MCF 10A (cell line): ENCODE measurements at places on chromosomes 12 and 14. TPM values are rescaled to one million over a fixed set of nuclear protein-coding genes. Genes with fewer than 3 reads are reported as not detected.

Gene KLRC1
- total RNA-seq = not detected in 2 replicates

Gene SLC25A21
- 1.1 and 1.4 TPM in 2 replicates for total RNA-seq

Gene PLEKHH1
- total RNA-seq = 5.8 and 6.0 TPM in 2 replicates

Gene TDRD9
- total RNA-seq = 0.40 and 0.91 TPM in 2 replicates

Gene SPIC
- total RNA-seq = not detected in 2 replicates

Gene LYZ
- not detected in 2 replicates for total RNA-seq

Gene LIN7A
- not detected in 2 replicates for total RNA-seq

Gene HEBP1
- 30.8 and 31.2 TPM in 2 replicates for total RNA-seq

Gene GLIPR1L1
- not detected in 2 replicates for total RNA-seq

Gene DIO2
- 0.07 and 0.26 TPM in 2 replicates for total RNA-seq

Gene KCNK10
- total RNA-seq = not detected in 2 replicates

Gene BEST3
- 0.56 TPM in 1 of 2 replicates, not detected in the other for total RNA-seq

Gene MUCL1
- total RNA-seq = not detected in 2 replicates

DNA sequence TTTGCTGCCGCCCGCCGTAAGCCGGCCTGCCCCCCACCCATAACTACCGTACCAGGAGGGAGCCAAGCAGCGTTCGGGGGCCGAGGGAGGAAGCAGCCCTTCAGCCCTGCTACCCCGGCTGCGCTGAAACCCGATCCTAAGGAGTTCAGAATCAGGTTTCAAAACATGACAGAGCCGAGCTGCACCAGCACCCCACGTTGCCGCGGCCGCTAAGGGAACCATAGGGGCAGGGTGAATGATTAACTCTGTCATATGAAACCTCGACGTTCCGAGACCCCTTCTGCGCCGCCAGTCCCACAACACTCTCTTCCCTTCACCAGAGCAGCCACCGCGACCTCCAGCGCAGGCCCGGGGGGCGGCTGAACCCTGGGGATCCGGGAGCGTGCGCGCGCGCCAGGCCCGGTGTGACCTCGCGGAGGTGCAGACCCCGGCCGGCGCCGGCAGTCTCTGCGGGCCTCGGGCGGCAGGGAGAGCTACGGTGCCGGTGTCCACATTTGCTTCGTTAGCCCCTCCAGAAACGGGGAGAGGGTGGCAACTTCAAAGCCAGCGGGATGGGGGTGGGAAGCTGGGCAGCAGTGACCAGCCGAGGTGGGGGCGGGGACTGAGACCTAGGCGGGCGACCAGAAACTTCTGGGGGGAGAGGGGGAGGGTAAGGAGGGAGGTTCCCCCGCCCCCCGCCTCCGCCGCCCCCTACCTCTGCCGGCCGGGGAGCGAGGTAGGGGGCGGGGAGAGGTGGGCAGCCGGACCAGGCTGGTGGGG, 1.6 kb downstream of the SIX4 start:
- DNase-seq = peak; percentile 73

DNA sequence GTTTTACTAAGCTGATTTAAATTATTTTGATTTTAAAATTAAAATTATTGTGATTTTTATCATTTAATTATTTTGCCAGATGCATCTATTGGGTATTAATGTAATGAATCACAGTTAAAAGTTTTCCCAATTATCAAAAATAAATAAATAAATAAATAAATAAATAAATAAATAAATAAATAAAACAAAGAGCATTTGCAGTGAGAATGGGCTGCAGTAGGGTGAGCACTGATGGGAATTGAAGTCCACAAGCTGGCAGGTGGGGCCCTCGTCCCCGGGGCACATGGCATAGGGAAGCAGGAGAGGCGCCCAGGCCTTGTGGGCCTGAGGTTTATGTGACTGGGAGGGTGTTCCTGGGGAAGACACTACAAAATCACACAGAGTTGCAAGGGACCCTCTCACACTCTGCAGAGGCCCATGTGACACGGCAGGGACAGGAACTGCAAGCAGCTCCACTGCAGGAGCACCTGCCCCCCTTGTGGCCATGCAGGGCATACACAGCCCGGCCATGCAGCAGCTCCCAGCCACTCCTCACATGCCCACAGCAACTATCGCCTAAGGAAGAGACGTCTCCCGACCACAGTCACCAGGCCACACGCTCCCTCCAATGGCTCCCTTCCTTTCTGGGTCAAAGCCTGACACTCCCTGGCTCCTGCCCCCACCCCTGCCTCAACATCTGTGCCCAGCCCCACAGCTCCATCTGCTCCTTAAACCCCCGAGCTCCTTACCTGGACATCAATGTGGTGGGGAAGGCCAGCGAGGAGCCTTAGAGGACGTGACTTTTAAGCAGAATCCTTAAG, 256.3 kb upstream of the SFSWAP start:
- peak; percentile 57 for DNase-seq

GRCh38 chr14:86712727-86713126, 1182.8 kb downstream of the FLRT2 start:
- DNase-seq = no peak

- DNase-seq = peak; percentile 73
Measured at GRCh38 chr12:120583478-120584030, 2.4 kb upstream of the POP5 start.

- DNase-seq = peak; percentile 87
Measured at GRCh38 chr12:47867495-47867941, 37.3 kb downstream of the VDR start.

DNA sequence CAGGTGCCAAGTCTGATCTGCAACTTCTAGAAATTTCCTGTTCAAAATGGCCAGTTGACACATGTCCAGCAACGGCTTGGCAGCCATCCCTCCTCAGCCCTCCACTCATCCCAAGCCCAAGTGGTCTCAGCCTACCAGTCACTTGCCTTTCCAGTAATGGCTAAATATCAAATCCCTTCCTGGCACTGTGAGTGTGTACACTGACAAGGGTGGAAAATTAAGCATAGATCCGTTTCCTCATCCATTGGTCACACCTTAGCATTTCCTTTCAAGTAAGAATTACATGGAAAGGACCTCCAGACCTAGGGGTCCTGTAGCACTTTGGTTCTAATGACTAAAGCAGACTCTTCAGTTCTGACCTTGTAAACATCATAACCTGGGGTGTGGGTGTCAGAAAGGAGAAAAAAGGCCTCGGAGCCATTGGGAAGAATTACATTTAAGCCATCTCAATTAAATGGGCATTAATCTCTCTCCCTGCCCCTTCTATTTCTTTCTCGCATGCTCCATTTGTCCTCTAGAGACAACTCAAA, 15.4 kb downstream of the LLPH start:
- DNase-seq = no peak

DNA sequence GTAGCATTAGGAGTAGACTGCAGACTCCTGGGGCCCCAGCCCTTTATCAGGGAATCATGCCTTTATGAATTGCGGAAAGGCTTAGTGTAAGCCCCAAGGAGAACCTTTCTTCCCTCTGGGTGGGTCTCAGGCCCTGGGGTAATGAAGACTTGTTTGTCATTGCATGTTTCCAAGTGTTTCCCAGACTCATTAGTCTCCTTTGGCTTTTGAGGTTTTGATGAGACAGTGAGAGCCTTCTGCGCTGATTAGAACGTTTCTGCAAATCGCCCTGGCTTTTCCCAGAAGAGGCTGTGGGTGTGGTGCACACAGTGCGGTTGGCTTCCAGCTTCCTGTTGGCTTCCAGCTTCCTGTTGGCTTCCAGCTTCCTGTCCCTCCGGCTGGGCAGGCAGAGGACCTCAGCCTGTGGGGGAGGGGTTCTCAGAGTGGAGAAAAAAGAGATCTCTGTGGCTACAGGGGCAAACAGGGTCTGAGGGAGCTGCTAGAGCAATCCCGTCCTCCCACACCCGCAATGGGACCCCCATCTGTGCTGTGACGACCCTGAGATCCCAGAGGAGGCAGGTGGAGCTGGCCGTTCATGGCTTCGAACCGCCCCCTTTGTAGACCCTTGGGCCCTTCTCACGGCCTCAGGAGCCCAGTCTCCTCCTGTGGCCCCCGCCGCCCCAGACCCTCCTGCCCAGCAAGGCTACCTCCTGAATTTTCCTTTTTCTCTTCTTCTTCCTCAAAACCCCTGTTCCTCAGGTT, 42.1 kb downstream of the GPR68 start:
- no peak for DNase-seq

DNA sequence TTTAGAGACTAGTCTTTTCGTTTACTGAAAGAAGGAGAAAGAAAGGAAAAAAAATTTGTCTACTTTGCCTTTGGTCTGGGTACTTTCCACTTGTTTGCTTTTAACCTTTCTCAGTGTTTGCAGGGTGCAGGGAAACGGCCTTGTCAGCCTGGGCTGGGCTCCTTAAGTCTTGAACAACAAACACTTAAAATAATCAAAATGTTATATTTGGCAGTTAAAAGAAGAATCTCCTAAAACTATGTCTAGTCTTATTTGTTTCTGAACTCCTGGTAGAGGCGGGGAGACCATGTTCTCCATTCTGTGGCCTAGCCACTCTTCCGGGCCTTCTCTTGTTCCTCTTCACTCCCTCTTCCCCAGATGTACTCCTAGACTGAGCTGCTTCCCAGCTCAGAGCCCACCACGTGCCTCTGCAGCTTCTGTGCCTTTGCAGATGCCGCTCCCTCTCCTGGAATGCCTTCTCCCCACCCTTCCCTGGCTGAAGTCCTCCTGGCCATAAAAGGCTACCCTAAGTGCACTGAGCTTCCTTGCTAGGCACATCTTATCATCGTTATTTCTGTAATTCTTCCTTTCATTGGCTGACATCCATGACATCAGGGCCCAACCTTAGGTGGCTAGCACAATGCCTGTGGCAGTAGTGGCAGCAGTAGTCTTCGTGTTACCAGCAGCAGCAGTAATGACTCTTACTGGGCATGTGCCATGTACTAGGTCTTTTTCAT, 432.9 kb downstream of the ZFP36L1 start:
- peak; percentile 19 for DNase-seq

GRCh38 chr12:57487055-57487596, 742 bp upstream of the MARS1 start:
- no peak for DNase-seq

- DNase-seq = no peak
Measured at GRCh38 chr14:70789961-70790360, 19.4 kb downstream of the MAP3K9 start.

- DNase-seq = no peak
Measured at GRCh38 chr12:80196419-80196818, 97.1 kb downstream of the OTOGL start.

GRCh38 chr12:79973801-79974200, 38.9 kb upstream of the PPP1R12A start:
- no peak for DNase-seq

- DNase-seq = no peak
Measured at GRCh38 chr14:33375786-33376185, 437.1 kb downstream of the NPAS3 start.

GRCh38 chr14:76123426-76124225, 28.1 kb upstream of the GPATCH2L start:
- no peak for DNase-seq

DNA sequence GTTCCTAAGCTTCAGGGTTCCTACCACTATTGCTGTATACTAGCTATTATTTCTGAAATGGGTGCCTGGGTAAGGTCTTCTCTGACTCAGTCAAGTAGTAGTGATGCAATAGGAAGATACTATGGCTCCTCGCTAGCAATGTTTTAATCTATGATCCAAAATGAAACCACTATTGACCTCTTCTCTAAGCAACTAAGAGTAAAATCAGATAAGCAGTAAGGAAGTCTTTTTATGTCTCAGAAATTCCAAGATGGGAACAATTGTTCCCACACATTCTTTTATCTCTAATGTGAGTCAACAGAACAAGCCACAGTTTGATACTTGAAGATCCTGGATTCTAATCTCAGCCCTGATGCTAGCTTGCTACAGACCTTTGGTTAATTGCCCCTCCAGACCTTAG, 45.1 kb downstream of the AREL1 start:
- no peak for DNase-seq

DNA sequence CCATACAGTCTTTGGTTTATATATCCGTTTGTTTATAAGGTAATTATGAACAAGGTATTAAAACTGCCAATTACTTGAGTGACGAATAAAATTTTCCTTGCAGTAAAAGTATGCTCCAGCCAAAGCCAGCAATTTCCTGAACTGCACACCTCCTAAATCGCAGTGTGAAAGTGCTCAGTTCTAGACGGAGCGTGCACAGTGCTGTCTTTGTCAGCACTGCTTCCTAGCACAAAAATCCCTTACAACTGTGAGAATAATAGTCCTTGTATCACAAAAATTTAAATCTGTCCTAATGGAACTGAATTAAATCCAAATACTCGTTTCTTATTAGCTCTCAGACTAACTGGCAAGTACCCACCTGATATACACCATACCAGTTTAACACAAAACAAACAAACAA, 26.3 kb downstream of the LRIG3 start:
- no peak for DNase-seq

DNA sequence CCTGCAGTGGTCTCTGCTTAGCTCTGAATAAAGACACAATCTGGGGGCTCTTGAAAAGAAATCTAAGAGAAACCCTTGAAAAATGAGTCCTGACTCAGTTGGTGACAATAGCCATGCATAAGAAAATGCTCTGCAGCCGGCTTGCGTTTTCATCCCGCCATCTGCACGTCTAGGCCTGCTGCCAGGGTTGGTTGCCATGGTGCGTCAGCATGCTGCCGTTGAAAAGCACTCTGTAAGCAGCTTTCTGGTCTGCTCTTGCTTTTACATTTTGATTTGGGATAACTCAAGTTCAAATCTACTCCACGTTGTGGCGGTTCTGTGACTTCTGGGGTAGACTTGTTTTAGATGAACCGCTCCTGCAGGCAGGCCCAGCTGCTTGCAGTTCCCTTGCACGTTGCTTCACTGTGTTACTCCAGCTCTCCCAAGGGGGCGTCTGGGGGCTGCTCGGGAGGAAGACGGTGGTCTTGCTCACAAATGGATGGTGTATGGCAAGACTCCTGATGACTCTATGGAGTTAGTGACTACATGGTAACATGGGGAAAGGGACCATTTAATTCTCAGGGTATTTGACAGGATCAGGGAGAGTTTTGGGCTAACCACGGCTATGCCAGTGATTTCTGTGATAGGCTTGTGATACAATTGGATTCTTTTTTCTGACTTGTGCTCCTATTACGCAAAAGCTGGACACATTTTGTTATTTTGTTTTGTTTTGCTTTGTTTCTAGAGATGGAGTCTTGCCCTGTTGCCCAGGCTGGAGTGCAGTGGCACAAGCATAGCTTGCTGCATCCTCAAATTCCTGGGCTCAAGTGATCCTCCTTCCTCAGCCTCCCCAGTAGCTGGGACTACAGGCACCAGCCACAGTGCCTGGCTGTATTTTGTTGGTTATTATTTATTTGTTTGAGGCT, 15.8 kb downstream of the WNT5B start:
- peak; percentile 32 for DNase-seq

DNA sequence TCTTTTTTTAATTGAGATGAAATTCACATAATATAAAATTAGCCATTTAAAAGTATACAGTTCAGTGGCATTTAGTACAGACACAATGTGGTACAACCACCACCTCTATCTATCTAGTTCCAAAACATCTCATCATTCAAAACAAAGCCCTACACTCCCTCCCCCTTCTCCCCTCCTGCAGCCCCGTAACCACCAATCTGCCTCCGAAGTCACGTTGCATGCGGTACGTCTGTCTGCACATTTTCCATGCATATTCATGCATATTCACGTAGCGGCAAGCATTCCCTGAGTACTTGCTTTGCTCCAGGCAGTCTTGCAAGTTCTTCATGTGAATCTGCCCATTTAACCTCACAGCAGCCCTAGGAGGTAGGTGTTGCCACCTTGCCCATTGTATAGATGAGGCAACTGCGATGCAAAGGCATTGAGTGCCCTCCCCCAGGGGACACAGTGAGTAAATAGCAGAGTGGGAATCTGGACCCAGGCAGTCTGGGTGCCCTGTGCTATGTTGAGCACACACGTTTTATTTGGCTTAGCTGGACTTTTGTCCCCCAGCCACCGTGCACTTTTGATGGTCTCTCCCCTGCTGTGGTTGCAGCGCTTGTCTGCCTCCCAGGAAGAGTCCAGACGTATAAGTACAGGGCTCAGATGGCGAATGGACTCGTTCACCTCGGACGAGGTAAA, 43.4 kb downstream of the RIN3 start:
- DNase-seq = no peak

GRCh38 chr12:57737467-57738460, 778 bp downstream of the AGAP2 start:
- DNase-seq = no peak
